Suppressor macrophage treated with lipopolysaccharide for 1 hour (primary cell): ENCODE measurements at places on chromosomes 5 and 9.

DNA sequence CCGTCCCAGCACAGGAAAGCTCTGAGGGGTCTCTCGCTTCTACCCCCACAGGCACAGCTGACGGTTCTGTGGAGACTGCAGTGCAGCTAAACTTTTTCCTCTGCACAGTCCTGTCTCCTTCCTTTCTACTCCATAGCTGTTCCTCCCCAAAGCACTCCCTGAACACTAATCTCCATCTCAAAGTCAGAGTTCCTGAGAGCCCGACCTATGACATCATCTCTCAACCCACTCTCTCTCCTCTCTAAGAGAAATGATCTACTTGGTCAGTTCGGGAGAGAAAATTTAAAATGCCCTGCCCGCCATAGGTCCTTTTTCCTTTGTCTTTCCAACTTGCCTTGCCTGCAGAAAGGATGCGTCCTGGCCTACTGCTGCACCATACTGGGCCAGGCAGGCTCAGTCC, 90.6 kb downstream of the FANCC start:
- no peak for DNase-seq

GRCh38 chr9:77917800-77918199, 113.8 kb downstream of the GNAQ start:
- DNase-seq: no peak

DNA sequence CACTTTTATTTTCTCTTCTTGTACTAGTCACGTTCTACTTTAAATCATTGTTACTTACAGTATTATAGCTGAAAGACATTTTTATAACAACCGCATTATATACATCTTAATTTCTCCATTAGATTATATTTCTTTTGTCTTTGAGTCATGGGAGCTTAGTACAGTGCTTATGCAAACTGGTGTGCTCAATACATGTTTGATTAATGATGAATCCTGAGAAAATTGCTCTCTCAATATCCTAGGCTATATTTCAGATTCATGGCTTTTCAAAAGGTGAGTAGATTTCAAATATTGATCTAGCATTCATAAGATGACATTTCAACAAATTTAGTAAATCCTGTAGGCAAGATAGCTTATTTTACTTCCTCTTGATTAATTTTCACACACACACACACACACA, 102.2 kb upstream of the FST start:
- no peak for DNase-seq

- DNase-seq: no peak
These were observed 72.8 kb upstream of the SGCD start for GRCh38 chr5:156254196-156254595.

- DNase-seq: peak; percentile 48
These were observed 59.8 kb downstream of the KIAA1958 start for GRCh38 chr9:112546149-112547012.

- DNase-seq: peak; percentile 52
These were observed 11.0 kb downstream of the CDH10 start for GRCh38 chr5:24633715-24634325.

DNA sequence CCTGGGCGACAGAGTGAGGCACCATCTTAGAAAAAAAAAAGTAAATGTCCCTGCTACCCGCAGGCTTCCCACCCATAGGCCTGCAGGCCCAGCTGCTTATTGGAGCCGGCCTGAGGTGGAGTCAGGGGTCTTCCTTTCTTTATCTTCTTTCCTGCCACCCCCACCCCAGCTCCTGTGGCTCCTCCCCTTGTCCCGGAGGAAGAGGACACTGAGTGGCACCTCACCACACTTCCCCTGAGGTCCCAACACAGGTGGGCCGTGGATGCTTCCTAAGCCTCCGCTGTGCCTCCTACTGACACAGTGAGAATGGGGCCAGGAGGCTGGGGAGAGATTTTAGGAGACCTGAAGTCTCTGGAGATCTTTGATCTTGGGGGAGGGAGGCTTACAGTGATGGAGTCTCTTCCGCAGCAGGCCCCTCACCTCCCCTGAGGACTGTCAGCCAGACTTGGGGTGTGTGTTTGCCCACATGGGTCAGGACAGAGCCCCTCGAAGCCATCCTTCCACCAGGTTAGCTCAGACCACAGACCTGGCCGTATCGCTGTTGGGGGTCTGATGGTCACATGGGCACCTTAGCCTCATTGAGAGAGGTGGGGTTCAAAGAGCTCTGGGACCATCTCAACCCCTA, 135.4 kb upstream of the IER5L start:
- DNase-seq: no peak

DNA sequence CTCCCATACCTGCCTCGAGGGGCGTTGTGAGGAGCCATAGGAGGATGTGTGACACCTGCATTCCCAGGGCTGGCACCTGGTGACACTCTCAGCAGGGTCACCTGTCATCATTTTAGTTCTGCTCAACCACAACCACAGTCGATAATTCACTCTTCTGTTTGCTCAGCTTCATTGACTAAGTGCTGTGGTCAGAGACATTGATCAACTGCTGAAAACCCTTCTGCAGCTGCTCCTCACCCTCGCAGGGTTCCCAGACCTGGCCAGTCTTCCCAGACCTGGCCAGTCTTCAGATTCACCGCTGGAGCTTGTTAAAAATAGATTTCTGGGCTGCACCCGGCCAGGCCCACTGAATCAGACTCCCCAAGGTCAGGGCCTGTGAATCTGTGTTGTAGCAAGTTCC, 92.8 kb downstream of the MVB12B start:
- no peak for DNase-seq
